Umbilical cord (tissue), 2 donors: ENCODE measurements at places on chromosomes 2 and 18. TPM values are rescaled to one million over a fixed set of nuclear protein-coding genes. Genes with fewer than 3 reads are reported as not detected.

DNA sequence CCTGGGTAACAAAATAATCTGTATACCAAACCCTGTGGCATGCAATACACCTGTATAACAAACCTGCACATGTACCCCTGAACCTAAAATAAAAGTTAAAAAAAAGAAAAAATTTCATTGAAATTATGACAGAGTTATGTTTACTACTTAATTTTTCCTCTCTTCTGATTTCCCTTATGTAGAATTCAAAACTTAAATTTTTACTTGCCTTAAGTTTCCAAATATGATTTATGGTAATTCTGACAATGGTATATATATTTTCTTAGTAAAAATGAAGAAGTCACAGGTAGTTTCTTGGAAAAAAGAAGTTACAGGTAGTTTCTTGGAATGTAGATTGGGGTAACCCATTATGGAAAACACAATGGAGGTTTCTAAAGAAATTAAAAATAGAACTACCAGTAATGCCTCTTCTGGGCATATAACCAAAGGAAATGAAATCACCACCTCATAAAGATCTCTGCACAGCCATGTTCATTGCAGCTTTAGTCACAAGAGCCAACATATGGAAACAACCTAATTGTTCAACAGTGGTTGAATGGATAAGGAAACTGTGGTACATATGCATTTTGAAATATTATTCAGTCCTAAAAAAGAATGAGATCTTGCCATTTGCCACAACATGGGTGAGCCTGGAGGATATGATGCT lies 164.9 kb downstream of the BABAM2 start:
- DNase-seq: no peak

- DNase-seq: no peak
Measured at GRCh38 chr2:239866350-239866749, 158.8 kb downstream of the NDUFA10 start.

DNA sequence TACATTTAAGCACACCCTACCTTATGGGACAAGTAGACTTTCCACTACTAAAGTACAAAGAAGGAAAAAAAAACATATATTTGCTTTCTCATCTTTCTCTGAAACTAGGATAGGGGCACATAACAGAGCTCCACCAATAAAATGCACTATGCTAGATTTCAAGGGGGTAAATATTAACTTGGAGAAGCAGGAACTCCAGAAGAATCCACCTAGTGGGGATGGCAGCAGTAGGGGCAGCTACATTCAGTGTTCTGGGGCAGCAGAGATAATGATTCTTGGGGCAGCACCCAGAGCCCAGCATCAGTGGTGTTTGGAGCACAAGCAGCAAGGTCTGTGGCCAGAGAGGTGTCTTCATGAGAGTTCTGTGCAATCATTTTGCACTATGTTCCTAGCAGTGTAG lies 64.7 kb downstream of the DTNB start:
- DNase-seq: no peak

DNA sequence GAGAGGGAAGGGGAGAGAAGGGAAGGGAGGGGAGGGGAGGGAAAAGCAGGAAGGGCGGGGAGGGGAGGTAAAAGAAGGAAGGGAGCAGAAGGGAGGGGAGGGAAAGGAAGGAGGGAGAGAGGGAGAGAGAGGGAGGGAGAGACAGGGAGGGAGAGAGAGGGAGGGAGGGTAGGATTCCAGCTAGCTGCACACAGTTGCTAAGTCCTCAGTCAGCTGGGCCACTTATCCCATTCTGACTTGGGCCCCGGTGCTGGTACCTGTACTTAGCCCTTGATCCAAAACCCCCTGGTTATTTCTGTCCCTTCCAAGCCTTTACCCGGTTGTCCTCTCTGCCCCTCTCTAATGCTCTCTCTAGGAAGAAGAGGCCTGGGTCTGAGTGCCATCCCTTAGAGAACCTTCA lies 211.4 kb downstream of the TTC32 start:
- DNase-seq: no peak

DNA sequence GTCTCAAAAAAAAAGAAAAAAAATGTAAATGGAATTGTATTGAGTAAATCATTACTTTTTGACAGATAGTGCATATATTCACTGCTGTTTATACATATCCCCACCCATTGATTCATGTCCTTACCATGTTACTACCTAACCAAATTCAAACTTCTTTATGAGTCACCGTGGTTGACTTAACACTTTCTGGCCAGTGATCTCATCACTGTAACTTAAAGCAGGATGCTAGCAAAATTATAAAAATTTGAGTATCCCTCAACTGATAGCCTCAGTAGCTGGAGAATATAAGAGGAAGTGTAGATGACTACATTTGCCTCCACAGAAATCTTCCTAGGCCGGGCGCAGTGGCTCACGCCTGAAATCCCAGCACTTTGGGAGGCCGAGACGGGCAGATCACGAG lies 13.4 kb downstream of the CNOT9 start:
- DNase-seq: no peak

Gene CIB4
- total RNA-seq: not detected

Gene GPR155
- 9.9 TPM for total RNA-seq

Gene SLC9A4
- total RNA-seq: 1.2 TPM

Gene FEV
- total RNA-seq: not detected

Gene DSC2
- 27.7 TPM for total RNA-seq
